Stimulated activated CD4-positive, alpha-beta T cell treated with anti-CD3 and anti-CD28 coated beads, Interleukin-1b, Interleukin-23, amount 100 ng/mL, for 1 hour (primary cell): ENCODE measurements at places on chromosomes 3 and 15.

- no peak for DNase-seq
Observed at GRCh38 chr3:16800361-16800760, 84.4 kb upstream of the PLCL2 start.

- DNase-seq, result no peak
Observed at GRCh38 chr15:92290359-92290992, 103.2 kb upstream of the ST8SIA2 start.

- no peak for DNase-seq
Observed at GRCh38 chr15:88680241-88681001, 41.6 kb downstream of the ISG20 start.

- no peak for DNase-seq
Observed at GRCh38 chr15:66729331-66729951, 27.4 kb downstream of the SMAD6 start.

DNA sequence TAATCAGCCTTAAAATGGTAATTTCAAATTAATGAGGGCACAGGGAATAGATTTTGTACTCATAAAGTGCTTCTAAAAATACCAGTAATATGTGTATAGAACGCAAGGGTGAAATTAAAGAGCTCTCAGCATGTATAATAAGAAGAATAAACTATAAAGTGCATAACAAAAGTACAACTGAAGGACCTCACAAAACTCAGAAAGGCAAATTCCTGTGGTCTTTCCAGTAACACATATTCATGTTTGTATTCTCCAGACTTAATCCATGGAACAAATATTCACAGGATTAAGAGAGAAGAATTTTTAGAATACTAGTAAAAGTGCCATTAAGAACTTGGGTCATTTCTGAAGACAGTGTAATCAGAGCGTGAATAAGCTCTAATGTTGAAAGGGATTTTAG lies 646.3 kb downstream of the CADM2 start:
- no peak for DNase-seq

GRCh38 chr3:72906154-72906553 lies 18.3 kb downstream of the GXYLT2 start:
- no peak for DNase-seq

- no peak for DNase-seq
Observed at GRCh38 chr3:114608293-114608692, 314.5 kb downstream of the TIGIT start.

DNA sequence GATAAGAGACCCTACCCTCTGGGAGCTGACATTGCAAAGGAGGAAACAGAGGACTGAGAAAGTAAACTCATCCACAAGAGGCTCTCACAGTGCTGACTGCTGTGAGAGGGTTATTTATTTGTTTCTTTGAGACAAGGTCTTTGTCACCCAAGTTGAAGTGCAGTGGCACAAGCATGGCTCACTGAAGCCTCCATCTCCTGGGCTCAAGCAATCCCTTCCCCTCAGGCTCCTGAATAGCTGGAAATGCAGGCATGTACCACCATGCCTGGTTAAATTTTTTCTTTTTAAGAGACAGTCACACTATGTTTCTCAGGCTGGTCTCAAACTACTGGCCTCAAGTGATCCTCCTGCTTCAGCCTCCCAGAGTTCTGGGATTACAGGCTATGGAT lies 52.8 kb downstream of the FBLN2 start:
- DNase-seq, result no peak

- no peak for DNase-seq
Observed at GRCh38 chr15:96209285-96209735, 121.2 kb upstream of the NR2F2 start.

DNA sequence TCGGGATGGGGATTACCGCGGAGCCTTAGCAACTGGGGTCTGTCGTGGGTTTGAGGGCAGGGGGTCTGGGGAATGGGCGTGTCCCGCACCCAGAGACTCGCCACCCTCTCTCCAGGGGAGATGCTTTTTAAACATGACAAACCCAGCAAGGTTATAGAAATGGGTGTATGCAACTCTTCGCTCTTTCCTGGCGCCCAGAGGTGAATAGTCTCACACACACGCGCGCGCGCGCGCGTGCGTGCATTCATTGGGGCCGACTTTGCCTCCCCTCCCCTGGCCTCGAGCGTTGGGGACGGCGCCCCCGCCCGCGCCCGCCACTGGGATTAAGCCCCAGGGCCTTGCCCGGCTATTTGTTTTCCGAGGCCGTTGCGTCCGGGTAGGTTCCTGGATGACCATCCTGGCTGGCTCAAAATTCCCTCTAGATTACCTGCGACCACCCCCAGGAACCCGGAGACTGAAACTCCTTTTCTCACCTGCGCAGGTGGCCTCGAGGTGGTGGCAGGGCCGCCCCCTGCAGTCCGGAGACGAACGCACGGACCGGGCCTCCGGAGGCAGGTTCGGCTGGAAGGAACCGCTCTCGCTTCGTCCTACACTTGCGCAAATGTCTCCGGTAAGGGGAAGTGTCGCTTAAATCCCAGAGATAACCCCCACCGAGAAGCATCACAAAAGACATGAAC lies 777 bp downstream of the GPR160 start:
- DNase-seq, result no peak

DNA sequence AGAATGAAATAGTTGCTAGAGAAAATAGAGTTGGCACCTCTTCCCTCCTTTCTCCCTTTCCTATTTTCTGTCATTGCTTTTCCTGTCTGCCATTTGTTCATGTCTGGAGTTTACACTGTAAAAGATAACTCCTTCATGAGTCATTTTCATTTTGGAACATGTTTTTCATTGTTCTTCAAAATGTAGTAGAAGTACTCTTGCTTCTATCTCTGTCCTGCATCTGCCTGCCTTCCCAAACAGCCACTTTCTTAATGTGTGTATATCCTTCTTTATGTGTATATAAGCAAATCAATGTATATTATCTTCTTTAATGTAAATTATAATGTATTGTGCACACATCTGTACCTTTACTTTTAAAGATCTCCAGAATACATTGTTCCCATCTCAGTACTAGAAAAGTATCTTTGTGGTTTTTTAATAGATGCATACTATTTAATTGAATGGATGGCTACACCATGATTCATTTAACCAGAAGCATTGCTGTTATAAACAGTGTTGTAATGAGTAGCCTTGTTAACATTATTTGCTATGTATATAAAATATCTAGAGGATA lies 41.1 kb downstream of the TSC22D2 start:
- no peak for DNase-seq

- DNase-seq, result no peak
Observed at GRCh38 chr3:23442598-23443383, 239.7 kb downstream of the UBE2E2 start.

- no peak for DNase-seq
Observed at GRCh38 chr3:152511904-152512303, 243.2 kb downstream of the MBNL1 start.

DNA sequence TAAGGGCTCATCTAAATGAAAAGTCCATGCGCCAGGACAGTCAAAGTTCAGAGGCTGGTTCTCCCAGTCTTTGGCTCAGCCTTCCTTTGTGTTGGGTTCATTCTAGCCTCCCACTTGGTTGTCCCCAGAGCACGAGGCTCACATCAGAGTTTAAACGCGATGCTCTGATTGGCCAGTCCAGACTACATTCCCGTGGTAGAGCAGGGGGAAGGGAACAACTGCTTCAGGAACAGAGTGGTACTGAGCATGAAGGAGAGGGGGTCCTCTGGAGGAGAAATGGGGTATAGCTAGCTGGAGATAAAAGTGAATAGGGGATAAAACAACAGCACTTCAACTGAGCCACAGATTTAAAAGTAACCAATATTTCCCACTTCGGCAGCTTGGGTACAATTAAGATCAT lies 32.2 kb downstream of the ANAPC13 start:
- no peak for DNase-seq

GRCh38 chr3:88807491-88808105 lies 299.8 kb upstream of the EPHA3 start:
- DNase-seq, result no peak

DNA sequence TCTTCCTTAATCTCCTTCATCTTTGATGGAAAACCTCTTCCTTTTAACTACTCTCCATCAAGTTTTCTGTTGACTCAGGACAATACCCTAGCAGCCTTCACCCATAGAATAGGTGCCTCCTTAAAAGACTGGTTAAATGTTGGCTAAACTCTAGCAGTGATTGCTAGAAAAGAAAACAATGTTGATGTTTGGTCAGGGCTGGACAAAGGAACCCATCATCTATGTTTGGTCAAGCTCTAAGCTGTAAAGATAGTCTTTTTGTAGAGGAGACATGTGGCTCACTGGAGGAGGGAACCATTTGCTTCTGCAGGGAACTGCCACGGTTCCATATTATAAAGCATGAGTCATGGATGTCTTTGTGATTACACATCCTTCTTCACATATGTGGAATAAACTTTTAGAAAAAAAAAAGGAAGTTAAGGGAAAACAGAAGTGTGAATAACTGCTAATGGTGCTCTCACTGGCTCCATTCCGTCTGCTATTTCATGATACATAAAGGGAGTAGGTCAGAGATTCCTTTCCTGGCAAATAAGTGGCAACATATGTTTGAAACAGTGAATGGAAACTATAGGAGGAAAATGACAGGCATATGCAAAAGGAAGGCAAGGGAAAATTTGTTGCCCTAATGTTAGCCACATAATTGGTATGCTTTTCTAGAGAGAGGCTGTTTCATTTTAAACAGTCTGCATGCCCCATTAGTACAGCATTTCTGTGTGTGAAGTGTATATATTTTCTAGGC lies 78.2 kb downstream of the CMSS1 start:
- DNase-seq, result no peak

GRCh38 chr15:45454814-45455213 lies 67.7 kb downstream of the SLC30A4 start:
- DNase-seq, result no peak

- peak; percentile 50 for DNase-seq
Observed at GRCh38 chr3:9946112-9947024, 5.8 kb downstream of the PRRT3 start.

DNA sequence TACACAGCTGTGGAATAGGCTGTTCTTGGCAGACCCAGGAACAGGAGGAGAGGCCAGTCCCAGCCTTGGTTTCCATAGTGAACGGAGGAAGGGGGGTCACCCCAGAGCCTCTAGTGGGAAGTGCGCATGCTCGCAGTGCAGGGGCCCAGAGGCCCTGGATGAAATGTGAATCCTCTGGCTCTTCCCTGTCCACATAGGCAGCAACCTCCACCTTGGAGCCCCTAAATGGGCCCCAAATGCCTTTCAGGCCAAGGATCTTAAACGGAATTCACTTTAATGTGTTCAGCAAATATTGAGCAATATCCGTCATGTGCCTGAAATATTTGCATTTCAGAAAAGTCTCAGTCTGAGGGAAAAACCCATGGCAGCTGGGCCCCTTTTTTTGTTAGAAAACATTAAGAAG lies 3.3 kb upstream of the NDN start:
- DNase-seq, result no peak

- DNase-seq, result peak; percentile 61
Observed at GRCh38 chr3:5019411-5020241, 40.4 kb downstream of the BHLHE40 start.

- no peak for DNase-seq
Observed at GRCh38 chr3:75506603-75507002, 157.5 kb upstream of the FRG2C start.

DNA sequence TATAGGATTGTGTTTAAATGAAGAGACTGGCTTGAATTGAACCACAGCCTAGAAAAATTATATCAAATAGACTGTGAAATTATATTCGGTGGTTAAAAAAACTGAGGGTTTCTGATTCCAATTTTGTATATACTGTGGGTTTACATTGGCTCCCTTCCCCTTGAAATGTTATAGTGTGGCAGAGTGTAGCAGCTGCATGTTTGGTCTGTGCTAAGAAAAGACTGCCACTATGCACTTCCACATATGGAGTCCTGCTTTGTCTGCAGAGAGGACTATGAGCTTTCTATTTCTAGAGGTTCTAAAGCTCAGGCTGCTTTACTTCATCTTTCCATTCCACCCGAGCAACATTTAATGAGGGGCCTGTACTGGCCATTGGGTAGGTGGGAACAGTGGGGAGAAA lies 112.3 kb downstream of the P3H2 start:
- no peak for DNase-seq

- DNase-seq, result no peak
Observed at GRCh38 chr15:66452971-66453580, 44.5 kb downstream of the SNAPC5 start.

- DNase-seq, result no peak
Observed at GRCh38 chr3:103195216-103195615, 760.4 kb downstream of the ZPLD1 start.

DNA sequence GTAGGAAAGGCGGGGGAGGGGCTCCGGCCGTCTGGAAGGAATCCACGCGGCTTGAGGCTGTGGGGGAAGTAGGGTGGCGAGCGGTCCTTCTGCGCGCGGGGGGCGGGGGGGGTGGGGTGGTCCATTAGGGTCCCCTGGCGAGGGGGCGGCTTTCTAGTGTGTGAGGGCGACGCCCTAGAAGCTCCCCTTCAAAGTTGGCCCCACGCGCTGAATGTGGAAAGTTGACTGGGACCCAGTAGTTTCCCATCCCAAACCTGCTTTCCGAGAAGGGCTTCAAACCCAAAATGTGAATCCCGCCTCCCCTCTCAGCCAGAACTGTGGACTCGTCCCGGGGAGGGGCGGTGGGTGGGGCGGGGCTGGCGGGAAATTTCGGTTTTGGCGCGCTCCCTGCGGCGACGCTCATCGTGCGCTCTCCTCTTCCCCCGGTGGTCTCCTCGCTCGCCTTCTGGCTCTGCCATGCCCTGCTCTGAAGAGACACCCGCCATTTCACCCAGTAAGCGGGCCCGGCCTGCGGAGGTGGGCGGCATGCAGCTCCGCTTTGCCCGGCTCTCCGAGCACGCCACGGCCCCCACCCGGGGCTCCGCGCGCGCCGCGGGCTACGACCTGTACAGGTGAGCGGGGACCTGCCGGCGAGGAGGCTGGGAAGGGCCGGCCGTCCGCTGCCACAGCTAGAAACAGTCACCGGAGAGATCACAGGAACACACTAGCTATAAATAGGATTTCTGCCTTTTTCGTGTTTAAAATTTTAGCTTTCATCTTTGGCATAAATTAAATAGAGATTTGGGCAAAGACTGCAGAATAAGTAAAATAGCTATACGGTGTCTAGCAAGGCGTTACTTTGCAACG lies 790 bp downstream of the DUT start:
- peak; percentile 31 for DNase-seq

- no peak for DNase-seq
Observed at GRCh38 chr15:39904115-39904514, 16.0 kb downstream of the GPR176 start.

- no peak for DNase-seq
Observed at GRCh38 chr3:45123581-45124269, 22.5 kb downstream of the CDCP1 start.

GRCh38 chr3:188689101-188689574 lies 482.6 kb upstream of the TPRG1 start:
- no peak for DNase-seq
